ENCODE measurements at places on chromosomes 2 and 18. TPM values are rescaled to one million over a fixed set of nuclear protein-coding genes. Genes with fewer than 3 reads are reported as not detected.

GRCh38 chr2:216316743-216317142 is 55.5 kb downstream of the MARCHF4 start:
- DNase-seq, result peak; percentile 79

DNA sequence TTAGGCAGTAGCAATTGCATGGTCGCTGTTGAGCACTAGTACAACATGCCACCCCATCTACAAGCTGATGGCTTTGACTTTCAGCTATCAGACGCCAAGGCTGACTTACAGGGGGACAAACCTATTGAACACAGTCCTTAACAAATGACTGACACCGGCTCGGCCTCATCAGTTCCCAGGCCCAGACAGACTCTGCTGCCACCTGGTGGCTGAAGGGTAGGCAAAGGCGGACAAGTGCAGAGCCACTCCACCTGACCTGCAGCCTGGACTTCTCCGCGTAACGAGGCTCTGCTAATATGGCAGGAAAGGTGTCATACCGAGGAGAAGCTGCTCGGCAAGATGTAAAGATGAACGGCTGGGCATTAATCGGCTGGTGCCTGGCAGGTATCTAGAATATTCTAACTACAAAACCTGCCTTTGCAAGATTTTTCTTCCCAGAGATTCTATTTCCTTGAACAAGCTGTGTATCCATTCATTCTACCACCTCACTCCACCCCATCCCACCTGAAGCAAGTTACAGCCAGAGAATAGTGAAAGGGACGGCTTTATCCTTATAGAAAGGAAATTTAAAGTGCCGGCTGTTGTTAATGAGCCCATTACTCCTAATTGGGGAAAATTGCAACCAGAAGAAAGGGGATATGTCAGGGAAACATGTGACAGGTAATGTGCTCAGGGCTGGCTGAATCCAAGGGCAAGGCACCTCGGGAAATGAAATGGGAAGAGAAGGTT is 67.4 kb downstream of the STEAP3 start:
- peak; percentile 39 for DNase-seq

DNA sequence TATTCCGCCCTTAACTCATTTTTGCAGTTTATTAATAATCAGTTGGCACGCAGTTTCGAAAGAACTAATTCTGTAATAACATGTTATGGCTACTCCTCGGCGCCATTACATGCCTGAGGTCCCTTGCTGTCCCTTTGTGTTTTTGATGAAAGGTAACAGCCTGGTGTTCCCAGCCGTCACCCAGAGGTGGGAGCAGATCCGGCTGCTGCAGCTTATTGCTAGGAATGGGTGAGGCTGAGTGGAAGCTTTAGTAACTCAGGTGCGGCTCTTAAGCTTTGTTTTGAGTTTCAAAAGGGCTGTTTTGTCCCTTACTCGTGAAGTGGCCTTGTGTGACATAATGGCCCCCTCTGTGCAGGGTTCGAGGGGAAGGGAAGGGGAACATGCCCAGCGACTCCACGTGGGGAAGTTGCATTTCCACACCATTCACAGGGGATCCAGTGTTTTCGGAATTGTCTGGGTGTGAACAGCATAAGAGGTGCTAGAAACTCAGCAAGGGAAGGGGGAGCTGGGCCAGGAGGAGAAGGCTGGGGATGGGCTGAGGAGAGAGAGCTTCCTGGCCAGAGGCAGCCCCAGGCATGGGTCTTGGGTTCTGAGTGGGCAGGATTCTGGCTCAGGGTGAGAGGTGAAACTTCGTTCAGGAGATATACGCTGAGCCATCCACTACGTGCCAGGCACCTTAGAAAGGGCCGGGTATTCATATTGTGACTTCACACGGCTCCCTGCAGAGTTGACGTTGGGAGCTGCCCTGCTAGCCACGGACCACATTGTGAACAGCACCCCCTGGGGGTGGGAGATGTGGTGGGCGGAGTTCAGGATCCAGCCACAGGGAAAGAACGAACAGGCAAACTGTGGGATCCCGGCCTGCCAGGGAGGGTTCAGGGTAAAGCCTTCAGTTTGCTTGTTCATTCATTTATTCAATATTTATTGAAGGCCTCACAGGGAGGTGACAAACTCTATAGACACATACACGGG is 84.4 kb downstream of the TGOLN2 start:
- DNase-seq, result no peak

DNA sequence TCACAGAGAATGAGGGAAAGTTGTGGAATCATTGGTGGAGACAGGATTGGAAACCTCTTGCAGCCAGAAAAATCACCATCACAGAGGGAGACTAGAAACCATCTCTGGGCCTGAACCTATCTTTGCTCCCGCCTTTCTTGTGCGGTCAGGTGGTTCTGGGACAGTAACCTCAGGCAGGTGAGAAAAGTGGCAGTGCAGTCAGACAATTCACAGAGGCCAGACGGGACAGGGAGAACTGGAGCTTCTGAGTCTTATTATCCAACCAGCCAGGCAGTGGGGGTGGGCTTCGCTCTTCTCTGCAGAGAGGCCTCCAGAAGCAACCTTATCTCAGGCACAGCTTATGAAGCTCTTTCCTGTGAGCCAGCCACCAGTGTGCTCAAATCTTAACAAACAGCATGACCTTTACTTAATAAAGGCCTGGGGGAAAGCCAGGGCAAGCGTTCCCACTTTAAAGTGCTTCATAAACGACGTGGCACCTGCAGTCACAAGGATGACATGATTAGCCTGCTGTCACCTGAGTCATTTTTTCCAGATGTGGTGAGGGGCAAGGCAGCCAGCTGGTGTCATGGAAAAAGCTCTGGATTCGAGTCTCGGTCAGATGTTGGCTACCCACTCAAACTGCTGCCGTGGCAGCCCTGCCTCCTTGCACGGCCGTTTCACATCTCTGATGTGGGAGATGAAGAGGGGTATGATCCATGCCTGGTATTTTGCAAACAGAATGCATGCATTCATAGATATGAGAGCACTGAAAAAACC is 109.7 kb downstream of the B3GNT2 start:
- DNase-seq, result no peak

- DNase-seq, result no peak
These were observed 38.3 kb downstream of the SFXN5 start for GRCh38 chr2:73033142-73033765.

DNA sequence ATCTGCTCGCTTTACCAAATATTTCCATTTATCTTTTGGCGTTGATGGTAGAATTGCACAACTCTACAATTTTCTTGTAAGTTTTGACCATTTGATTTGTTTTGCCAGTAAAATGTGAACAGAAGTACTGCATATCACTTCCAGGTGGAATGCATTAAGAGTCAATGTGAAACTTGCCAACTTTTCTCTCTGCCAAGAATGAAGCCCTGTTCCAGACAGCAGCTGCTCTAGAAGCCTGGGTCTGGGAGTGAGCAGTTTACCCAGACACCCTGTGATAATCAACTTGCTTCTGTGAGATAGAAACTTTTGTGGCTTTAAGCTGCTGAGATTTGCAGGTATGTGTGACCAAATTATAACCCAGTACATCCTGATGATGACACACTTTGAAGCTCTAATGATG is 115.9 kb upstream of the SYT4 start:
- DNase-seq, result no peak

DNA sequence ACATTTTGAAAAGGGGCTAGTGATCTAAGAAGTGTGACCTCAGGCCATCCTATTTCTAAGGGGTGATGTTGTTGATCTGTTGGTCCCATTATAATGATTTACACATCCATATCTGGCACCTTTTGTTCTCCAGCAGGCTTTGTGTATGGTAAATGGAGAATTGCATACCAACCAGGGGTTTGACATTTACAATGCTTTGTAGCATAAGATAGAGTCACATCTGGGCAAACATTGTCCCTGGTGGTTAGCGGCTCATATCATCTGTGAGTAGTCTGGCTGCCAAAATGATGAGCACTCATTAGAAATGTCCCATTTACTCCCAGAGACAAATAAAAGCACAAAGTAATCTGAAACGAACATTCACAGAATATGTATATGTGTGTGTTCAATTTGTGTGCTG is 1775.5 kb upstream of the CELF4 start:
- no peak for DNase-seq

- no peak for DNase-seq
These were observed 1.1 kb downstream of the CDK5R2 start for GRCh38 chr2:218960309-218961165.

- DNase-seq, result no peak
These were observed 86.5 kb upstream of the DTNA start for GRCh38 chr18:34623557-34623956.

GRCh38 chr18:57429167-57430078 is 5.8 kb upstream of the ONECUT2 start:
- DNase-seq, result no peak

GRCh38 chr2:219277703-219278654 is 1.2 kb upstream of the DNAJB2 start:
- DNase-seq, result peak; percentile 80

DNA sequence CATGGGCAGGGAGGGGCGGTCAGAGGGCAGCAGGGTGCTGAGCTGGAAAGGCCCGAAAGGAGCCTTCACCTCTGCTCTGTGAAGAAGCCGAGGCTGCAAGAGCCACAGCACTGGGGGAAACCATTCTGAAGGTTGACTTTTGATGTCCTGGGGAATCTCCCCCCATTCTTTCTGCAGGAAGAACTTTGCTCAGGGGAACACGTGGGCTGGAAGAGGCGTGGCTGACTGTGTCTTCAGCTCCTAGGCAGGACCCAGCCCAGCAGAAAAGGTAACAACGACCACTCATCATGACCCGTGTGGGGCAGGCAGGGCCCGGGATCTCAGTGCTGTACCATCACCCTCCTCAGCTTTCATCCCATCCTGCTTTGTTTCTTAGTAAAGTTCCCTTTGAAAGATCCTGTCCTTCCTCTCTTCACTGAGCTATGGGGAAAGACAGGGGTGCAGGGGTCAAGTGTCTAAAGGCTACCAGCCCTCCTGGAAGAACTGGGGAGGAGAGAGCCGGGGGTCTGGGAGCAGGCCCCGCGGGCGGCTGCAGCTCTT is 312.7 kb downstream of the CELF4 start:
- DNase-seq, result no peak

GRCh38 chr2:46073540-46074046 is 223.6 kb upstream of the EPAS1 start:
- peak; percentile 96 for DNase-seq

DNA sequence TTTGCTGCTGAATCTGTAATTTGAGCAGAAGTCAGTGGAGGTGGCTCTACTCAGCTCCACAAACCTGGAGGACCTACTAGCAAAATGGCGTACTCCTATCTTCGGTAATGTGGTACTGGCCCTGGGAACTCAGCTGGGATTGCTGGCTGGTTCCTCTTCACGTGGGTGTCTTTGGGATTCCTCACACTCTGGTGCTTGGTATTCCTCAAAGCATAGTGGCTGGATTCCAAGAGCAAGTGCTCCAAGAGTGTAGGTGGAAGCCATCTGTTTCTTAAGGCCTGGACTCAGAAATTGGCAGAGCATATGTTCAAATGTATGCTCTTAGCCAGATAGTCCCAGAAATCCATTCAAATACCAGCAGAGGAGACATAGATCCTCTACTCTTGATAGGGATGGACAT is 281.9 kb upstream of the CDH7 start:
- no peak for DNase-seq

DNA sequence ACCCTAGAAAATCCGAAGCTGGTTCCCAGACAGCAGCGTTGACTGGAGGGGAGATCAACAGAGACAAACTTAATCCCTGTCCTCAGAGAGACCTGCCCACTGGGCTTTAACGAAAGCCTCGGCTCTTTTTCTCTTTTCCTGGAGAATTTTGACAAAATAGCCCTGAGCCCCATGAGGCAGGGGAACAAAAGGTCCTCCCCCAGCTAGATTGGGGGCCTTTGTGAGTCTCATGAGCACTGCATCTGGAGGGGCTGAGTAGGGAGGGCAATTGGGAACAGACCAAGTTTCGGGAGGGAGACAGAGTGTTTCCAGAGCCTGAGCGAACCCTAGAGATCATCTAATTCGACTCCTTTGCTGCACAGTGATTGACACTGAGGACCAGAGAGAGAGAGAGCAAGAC is 123.9 kb upstream of the HAAO start:
- DNase-seq, result no peak

GRCh38 chr2:68284896-68285295 is 32.6 kb upstream of the PPP3R1 start:
- peak; percentile 58 for DNase-seq

GRCh38 chr2:15965564-15966019 is 25.2 kb downstream of the MYCN start:
- DNase-seq, result no peak

DNA sequence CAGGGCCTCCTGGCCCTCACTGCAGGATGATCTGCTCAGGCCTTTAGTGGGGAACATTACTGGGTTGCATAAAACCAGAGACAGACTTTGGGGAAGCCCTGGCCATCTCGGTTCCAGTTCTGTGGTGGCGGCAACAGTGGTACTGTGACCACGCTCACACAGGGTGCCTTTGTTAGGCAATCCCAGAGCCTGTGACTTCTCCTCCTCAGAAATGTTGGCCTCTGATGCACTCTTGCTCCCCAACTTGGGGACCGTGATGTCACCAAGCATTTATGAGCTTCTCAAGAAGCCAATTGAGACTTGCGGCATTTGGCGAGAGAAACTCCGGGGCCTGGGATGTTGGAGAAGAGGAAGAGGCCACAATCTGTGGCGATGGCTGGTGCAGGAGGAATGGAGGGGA is 80.9 kb upstream of the PKDCC start:
- DNase-seq, result no peak

- no peak for DNase-seq
These were observed 344.4 kb upstream of the SLC39A10 start for GRCh38 chr2:195312662-195313061.

GRCh38 chr2:11245322-11245721 is 90.1 kb downstream of the SLC66A3 start:
- no peak for DNase-seq

DNA sequence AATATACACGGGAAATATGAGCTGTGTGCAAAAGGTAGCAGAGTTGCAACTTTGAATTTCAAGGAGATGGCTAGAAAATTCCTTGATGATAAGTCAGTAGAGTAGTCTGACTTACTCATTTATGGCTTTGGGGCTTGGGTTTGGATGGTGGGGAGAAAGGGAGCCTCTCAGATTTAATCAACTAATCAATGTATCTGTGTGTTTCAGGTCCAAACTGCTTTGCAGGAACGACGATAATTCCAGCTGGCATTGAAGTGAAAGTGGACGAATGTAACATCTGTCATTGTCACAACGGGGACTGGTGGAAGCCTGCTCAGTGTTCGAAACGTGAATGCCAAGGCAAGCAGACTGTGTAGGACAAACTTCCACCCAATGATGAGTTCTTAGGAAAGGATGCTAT is 164.6 kb downstream of the VWC2L start:
- DNase-seq, result no peak

DNA sequence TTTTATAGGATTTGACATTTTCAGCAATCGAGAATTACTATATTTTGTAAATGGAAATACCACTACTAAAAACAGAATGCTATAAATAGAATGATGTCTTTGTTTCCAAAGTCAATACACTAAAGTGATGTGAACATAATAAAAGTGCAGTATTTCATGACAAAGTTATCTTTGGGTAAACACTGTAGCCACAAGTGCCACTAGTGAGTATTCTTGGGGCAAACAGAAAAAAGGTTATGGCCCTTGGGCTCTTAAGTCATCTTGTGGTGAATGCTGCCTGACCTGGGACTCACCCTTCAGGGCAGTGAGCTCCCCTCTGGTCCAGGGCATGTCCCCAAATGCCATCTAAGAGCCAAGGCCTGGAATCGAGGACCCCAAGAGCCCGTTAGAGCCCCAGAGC is 99.2 kb upstream of the KYNU start:
- no peak for DNase-seq

The GREB1 gene
- total RNA-seq, result not detected

The MC5R gene
- total RNA-seq, result not detected

The SFT2D3 gene
- 3.0 TPM for total RNA-seq

The GKN1 gene
- not detected for total RNA-seq

The OSBPL6 gene
- total RNA-seq, result 5.2 TPM

The TCF23 gene
- total RNA-seq, result not detected

The ABCG5 gene
- not detected for total RNA-seq

The GLS gene
- 425 TPM for total RNA-seq

The UGT1A3 gene
- total RNA-seq, result not detected

The XPO1 gene
- total RNA-seq, result 126 TPM

The SP9 gene
- total RNA-seq, result not detected
